Breast epithelium (tissue), 4 donors: ENCODE measurements at places on chromosomes 6 and 20.
A peak's percentile ranks its signal among the peaks of the same experiment; 100 is the strongest.

- peak; percentile 61 for DNase-seq
Measured at GRCh38 chr20:10219452-10219791, 792 bp downstream of the SNAP25 start.

GRCh38 chr6:136127873-136128272 lies 122.2 kb downstream of the MTFR2 start:
- DNase-seq: no peak

DNA sequence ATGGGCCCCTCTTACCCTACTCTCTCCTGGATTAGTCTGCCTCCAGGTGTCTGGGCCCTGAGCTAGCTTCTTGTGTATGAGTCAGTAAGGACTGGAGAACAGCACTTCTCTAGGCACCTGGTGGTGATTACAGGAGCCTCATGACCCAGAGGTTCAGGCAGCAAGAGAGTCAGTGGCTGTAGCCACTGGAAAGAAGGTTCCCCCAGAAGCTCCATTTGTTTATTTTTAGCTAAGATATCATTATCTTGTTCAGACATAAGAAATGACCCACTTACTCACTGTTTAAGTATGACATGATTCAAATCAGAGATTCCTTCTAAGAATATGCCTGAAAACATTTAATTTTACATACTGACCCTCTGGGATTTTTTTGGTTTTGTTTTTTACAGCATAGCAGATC lies 23.6 kb upstream of the SLC4A11 start:
- no peak for DNase-seq

- no peak for DNase-seq
Measured at GRCh38 chr20:50068041-50068651, 44.8 kb downstream of the UBE2V1 start.

DNA sequence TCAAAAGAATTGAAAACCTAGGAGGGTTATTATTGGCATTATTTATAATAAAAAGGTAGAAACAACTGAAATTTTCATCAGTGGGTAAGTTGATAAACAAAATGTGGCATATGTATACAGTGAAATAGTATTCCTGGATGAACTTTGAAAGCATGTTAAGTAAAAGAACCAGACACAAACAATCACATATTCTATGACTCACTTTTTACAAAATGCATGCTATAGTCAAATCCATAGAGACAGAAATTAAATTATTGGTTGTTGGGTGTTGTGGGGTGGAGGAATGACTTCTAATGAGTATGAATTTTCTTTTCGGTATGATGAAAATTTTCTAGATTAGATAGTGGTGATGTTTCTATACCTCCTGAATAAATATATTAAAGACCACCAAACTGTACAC lies 94.6 kb downstream of the LRRC1 start:
- DNase-seq: no peak

- no peak for DNase-seq
Measured at GRCh38 chr6:35078226-35078850, 62.8 kb downstream of the TCP11 start.

GRCh38 chr6:169651498-169651897 lies 50.3 kb downstream of the WDR27 start:
- DNase-seq: no peak

DNA sequence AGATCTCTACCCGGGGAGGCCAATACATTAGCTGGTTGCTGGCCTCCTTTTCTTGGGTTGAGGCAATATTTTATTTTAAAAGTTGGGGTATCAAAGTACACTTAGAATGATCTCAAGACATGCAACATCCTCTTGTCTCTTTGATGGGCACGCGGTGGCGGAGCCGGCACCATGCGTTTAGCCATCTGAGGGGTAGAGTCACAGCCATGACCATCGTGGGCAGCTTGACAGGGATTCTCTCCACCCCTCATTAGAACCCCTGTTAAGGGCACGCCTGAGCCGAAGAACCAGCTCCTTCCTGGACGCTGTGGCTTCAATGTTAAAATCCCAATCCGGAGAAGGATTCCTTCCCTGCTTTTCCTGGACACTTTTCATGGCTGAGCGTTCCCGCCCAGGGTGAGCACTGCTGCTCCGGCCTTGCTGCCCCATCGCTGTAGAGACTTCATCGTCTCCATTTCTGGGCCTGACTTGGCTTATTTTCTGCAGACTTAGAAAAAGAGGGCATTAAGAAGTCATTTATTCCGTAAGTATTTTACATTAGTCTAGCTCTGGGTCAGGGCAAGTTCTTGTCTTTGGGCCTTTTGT lies 142.7 kb upstream of the CDH4 start:
- no peak for DNase-seq

GRCh38 chr6:39923394-39923793 lies 10.9 kb downstream of the MOCS1 start:
- peak; percentile 91 for DNase-seq

DNA sequence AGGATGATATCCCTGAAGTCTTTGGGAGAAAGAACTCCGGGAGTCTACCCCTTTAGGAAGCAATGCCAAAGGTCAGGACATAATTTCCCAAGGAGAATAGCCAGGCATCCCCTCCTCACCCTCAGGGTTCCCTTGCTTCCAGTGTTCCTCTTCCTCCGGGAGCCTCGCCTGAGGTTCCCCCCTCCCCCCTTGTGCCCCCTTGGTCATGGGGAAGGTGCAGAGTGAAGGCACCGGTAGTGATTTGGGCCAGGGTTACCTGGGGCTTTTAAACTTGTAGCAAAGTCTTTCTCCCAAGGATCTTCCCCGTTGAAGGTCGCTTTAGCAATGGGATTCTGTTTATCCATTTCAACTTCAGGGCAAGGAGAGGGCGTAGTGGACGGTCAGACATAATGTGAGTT lies 1.2 kb downstream of the ISM1 start:
- DNase-seq: no peak

- no peak for DNase-seq
Measured at GRCh38 chr6:149380523-149380922, 19.5 kb upstream of the SUMO4 start.

GRCh38 chr20:25283221-25283951 lies 35.5 kb downstream of the PYGB start:
- DNase-seq: peak; percentile 47

GRCh38 chr6:145067430-145067829 lies 667.9 kb downstream of the EPM2A start:
- DNase-seq: no peak

GRCh38 chr6:26230351-26230750 lies 134.6 kb upstream of the BTN3A2 start:
- DNase-seq: no peak

DNA sequence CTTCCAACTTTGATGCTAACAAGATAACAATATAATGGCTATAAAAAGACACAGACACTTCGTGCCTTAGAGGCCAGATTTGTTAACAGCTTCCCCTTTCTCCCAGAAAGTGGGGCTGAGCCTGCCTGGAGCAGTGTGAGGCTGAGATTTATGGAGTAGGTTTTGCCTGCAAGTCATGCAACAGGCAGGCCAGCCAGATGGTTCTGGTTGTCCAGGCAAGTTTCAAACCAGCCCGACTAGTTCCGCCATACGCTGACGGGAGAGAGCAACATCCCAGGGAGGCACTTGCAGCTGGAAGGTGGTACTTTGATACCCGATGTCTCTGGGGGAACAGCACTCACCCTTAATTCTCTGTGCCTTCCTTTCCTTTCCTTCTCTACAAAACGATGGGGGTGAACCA lies 81.3 kb upstream of the NAA20 start:
- DNase-seq: peak; percentile 83

DNA sequence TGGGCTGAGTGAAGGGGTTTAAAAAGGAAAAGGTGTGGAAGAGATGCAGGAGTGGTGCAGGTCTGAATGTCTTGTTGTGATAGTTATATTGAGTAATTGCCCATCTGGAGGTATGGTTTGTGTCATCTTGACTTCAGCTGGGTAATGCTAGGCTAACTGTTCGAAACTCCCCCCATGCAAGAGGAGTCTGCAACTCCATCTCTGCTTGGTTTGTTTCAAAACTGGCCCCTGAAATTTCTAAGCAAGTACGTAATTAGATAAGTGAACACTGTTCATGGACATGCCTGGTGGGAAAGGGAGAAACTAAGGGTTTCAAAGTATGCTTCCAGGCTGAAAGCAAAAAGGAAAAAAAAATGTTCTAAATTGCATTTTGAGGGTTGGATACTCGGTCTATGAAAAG lies 17.1 kb downstream of the TTK start:
- DNase-seq: no peak

GRCh38 chr6:156587071-156587470 lies 190.1 kb upstream of the ARID1B start:
- no peak for DNase-seq

GRCh38 chr20:50546729-50547314 lies 36.6 kb downstream of the PTPN1 start:
- no peak for DNase-seq

- peak; percentile 87 for DNase-seq
Measured at GRCh38 chr6:81753711-81754577, 1.5 kb upstream of the TENT5A start.

DNA sequence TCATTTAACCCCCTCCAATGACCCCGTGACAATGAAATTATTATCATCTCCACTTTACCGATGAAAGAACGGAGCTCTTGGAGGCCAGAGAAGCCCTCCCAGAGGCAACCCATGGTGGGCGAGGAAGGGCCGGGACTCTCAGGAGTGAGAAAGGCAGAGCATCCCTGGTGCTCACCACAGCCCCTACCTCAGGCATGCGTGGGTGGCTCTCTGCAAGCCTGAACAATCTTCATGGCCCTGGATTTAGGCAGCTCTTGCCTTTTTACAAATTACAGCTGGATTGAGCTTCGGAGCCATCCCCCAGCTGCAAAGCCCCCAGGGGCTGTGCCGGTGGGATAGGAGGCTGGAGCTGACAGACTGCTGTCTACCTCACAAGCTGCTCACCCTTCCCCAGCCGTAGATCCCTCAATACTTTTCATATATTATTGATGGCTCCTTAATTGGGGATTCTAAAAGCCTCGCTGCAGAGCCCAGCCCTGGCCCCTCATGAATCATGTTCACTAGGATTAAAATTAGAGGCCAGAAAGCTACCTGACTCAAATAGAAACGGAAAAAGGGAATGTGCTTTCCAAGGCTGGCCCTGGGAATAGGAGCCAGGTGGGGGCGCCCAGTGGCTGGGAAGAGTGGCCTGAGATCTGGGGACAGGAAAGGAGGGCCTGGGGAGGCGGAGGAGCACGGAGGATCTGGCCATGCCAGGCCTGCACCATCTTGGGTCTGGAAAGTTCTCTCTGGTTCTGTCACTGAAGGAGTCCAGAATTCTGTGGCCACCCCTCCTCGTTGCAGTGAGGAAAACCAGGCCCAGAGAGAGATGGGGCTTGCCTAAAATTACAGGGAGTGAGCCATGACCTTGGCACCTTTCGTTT lies 29.1 kb downstream of the CPNE5 start:
- DNase-seq: no peak

DNA sequence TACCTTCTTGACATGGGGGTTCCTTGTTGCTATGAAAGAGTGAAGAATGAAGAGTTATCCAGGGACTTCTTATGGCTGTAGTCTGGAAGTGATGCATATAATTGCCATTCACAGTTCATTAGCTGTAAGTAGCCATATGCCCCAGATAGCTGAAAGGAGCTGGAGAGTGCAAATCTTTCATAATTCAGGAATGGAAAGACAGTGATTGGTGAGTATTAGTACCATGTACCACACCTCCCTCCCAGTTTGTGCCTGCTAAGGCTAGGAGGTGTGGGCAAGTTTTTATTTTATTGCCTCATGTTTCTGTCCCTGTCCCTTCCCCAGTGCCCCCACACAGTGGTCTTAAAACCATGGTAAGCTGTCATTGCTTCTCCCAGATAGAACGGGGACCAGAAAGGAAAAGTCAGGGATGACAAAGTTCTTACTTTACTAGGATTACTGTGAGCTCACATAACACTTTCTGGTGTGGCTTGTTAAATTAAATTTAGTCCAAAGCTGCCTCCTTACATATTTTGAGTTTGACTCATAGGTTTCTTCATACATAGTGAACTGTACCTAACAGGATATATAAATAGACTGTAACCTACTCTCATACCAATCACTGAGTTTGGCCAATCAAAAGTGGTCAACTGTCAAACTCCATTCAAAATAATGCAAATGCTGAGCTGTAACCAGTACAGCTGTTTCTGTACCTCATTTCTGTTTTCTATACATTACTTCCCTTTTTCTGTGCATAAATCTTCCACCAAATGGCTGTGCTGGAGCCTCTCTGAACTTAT lies 119.4 kb downstream of the RFPL4B start:
- no peak for DNase-seq

DNA sequence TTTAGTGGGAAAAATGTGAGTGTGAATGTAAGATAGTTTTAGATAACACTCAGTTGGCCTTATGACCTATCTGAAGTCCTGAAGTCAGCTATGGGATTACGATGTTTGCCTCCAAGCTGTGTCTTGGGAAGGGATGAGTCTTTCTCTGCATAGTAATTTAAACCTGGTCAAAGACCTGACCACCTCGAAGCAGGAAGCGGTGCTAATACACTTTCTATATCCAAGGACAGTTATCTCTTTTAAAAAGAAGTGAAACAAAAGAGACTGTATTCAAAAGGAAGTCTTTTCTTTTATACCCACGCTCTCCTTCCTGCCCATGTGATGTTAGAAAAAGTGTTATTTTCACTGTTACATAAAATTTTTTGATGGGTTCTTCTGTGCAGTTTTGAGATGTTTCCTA lies 94.9 kb downstream of the JARID2 start:
- no peak for DNase-seq

DNA sequence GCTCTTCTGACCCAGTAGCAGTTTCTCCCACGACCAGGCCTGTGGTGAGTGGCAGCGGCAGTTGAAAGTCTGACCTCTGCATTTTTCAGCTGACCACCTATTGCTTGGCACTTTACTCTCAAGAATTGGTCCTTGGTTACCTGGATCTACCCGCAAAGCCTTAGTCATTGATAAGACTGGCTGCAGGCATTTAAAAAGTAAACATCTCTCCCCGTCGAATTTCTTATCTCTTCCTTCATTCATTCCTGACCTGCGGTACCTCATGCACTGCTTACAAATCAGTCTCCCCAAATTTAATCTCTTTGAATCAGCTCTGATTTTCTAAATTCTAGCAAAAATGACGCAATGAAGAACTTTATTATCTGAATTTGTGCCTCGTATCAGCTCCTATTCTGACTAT lies 26.1 kb upstream of the IPCEF1 start:
- no peak for DNase-seq

GRCh38 chr6:62446647-62447316 lies 160.8 kb upstream of the KHDRBS2 start:
- DNase-seq: no peak

DNA sequence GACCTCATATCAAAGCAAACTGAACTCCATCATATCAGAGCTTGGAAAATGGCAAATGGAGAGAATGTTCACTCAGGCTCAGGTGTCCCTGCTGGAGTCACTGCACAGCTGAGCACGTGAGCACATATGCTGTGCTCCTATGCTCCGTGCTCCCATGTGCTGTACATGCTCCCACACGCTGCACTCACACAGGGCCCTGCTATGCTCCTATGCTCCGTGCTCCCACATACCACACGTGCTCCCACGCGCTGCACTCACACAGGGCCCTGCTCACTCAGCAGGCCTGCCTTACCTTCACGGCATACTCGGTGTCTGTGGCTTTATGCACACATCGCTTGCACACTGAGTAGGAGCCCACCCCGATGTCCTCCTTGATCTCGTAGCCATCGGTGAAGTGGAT lies 65.7 kb upstream of the MPC1 start:
- no peak for DNase-seq

- DNase-seq: no peak
Measured at GRCh38 chr6:11275598-11275997, 43.1 kb upstream of the NEDD9 start.

- DNase-seq: no peak
Measured at GRCh38 chr6:114287461-114287860, 55.4 kb downstream of the HS3ST5 start.
